Renal cortical epithelial cell (primary cell): ENCODE measurements at places on chromosomes 5 and 9. TPM values are rescaled to one million over a fixed set of nuclear protein-coding genes. Genes with fewer than 3 reads are reported as not detected.
A peak's percentile ranks its signal among the peaks of the same experiment; 100 is the strongest.

- DNase-seq = no peak
Observed at GRCh38 chr9:27924502-27924901, 351.2 kb upstream of the C9orf72 start.

DNA sequence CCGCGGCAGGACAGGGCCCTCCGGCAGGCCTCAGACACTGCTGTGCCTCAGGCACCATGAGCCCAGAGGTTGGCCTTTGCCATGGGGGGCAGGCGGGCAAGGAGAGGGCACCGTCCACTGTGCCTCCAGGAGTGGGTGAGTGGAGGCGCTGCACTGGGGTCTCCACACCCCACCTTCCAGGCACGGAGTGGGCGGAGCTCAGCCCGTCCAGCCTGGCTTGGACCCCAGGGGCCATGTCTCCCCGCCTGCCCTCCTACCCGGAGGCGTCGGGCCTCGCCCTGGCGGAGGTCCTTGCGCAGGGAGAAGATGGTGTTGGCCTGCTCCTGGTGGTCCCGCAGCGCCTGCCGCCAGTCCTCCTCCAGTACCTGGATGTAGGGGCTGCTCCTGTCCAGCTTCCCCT is 3.4 kb downstream of the CARD9 start:
- no peak for DNase-seq

DNA sequence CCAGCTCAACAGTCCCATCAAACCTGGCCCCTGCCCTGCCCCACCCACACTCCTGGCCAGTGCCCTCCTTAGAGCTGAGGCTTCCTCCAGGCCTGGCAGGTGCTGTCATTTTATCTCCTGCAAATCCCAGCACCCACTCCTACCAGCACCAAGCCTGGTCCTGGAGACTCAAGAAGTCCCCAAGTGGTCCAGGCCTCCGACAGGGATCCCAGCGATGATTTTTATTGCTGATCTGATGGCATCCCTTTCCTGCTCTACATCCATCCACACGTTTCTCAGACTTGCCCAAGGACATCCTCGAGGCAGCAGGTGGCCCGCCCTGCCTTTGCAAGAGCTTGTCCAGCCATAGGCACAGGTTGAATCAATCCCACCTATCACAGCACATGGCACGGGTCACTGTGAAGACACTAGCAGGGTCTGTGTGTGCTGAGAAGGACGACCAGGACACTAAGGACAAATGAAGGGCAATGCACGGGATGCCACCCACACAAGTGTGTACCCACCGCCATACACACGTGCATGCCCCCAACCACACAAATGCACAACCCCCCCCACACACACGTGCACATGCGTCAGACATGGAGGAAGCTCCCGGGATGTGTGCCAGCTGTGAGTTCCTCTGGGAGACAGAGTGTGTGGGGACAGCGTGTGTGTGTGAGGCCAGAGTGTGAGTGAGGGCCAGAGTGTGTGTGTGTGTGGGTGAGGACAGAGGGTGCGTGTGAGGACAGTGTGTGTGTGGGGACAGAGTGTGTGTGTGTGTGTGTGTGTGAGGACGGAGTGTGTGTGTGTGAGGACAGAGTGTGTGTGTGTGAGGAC is 62.4 kb upstream of the UBAC1 start:
- DNase-seq = no peak

DNA sequence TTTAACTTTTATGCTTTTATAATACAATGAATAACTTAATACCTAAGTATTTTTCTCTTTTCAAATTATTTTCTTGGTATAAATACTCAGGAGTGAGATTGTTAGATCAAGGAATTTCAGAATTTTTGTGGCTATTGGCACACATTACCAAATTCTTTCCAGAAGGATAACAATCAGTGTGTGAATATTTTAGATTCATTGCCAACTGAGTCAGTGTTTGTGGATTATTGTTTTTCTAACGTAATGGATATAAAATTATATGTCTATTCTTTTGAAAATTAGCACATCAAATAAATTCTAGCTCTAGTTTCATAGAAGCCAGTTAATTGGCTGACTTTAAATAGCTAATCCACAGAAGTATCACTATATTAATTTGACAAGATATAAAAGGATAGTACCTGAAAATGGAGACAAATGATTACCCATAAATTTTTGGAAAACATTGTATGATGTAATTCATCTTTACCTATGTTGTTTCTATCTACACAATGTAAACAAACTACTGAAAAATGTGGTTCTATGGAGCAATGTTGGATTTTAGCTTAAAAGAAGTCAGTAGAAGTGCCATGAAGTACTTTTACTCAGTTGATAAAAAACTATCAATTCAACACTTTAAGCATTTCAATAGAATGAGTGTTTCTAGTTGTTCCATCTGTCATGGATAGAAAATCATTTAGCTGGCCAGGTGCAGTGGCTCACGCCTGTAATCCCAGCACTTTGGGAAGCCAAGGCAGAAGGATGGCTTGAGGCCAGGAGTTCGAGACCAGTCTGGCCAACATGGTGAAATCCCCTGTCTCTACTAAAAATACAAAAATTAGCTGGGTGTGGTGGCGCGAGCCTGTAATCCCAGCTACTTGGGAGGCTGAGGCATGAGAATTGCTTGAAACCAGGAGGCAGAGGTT is 185.1 kb downstream of the ADAMTSL1 start:
- peak; percentile 77 for DNase-seq

GRCh38 chr9:114908104-114908622 is 22.2 kb downstream of the TNFSF8 start:
- peak; percentile 84 for DNase-seq

DNA sequence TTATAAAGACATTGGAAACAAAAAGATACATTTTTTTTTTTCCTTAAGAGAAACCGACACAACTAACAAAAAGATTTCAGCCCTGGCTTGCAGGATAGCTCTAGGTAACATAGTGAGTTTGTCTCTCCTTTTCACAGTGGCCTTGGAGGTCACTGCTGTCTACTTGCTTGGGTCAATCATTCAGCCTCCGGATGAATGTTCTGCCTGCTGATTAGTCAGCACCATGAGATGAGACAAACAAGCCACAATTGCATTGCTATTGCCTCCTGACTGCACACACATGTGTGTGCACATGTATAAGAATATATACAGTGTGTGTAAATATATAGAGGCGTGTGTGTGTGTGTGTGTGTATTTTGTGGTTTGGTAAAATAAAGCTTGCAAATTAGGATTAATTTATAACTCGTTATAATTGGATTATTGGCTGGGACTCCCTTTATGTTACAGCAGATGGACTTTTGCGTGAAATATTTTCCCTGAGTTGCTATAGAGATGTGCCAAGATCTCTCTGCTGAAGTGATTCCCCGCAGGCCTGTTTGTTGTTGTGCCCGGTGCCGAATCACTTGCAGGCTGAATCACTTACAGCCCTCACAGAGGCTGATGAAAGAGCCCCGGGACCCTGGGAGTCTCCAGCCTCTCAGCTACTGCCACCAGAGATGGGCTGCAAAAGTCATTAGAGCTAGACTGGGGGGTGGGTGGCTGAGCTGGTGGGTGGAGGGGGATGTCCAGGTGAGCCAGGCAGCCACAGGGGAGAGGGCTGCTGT is 161.2 kb downstream of the FGF18 start:
- peak; percentile 51 for DNase-seq

DNA sequence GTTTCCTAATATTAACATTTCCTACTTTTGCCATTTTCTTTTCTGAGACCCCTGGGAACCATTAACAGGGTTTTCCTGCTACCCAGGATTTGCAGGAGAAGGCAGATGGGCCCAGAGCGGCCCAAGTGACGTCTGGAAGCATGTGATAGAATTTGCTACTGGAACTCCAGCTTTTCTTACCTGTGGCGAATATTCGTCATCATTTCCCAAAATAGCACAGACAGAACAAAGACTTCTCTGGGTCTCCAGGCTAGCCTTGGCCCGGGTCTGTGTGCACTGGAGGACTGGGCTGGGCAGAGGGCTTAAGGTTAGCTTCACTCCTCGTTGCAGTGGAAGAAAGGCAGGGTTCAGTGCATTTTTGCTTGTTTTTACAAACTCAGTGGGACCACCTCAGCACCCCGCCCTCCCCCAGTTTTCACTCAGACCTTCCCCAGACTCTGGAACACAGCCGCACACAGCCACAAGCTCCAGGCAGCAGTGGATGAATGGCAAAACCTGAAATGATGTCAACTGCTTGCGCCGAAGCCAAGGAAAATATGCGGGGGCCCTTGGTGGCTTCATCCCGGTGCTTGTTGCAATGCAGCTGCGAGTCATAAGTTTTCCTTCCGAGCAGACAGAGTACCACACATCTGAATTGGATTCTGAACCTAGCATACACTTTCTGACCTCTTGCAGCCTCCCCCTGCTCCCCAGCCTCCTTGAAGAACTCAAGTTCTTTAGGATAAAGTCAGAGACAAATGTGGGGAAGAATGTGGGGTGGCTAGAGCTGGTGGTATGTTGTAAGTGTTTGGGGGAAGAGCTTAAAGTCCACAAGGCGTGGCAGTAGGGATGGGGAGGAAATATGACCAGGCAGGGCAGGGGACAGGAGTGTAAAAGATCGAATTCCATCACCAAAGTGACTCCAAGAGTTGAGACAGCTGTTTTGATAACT is 586.0 kb downstream of the CCDC171 start:
- DNase-seq = peak; percentile 28

DNA sequence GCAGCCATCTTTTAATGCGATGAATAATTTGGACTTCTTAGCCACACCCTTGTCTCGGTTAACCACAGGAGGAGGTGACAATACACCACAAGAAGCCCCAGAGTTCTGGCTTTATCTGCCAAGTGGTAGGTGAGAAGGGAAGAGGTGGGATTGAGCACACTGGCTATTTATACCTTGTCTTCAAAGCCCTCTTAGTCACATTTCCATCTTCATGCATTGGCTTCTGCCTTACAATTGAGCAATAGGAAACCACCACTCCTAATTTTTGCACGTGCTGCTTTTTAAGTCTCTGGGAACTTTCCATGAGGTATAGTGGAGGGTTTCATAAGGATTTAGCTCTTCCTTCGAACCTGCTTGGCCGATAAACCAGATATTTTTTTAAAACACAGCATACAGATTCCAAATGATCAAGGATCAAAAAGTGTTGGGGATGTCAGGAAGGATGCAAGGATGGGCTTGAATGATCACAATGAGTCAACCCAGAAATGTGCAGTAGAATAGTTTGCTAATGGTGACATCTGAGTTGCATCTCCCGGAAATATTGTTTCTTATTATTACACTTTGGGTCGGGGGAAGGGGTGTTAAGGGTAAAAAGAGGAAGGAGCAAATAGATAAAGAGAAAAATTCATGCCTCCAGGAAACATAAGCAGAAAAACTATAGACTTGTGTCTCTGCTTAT is 25.5 kb downstream of the PLAC8L1 start:
- DNase-seq = peak; percentile 44

DNA sequence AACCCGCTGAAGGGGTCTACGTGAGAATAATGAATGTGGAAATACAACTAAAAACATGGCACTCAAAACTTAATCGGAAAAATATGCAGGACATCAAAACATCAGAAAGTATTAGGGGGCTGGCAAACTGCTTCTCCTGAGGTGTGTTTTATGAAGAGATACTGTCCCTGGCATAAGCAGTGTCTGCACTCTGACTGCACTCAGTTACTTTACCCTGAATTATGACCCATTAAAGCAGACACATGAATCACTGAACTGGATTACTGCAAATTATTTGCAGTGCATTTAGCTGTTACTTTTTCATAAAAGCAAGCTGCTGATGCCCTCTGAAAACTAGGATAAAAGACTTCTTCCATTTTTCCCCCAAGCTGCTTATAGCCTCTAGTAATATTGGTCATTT is 164.9 kb downstream of the AP3B1 start:
- no peak for DNase-seq

DNA sequence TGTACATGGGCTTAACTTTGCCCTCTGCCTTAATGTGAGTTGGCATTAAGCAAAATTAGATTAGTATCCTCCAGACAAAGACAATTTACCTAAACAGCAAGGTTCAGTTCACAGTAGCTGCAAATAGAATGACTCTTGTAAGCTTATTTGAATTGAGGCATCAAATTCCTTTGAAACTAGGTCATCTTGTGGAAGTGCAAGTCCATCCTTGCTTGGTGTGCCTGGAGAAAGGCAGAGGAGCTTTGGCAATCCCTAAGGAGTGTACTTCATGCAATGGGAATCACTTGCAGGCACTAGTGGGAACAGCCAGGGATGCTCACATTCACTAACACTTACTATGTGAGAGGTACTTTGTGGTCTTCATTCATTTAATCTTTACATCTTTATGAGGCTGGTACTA is 118.3 kb downstream of the DRD1 start:
- no peak for DNase-seq

GRCh38 chr5:167296661-167297060 is 994.8 kb upstream of the WWC1 start:
- DNase-seq = peak; percentile 31

- peak; percentile 94 for DNase-seq
Observed at GRCh38 chr9:83130541-83130940, 67.6 kb upstream of the RASEF start.

GRCh38 chr5:120910629-120911028 is 446.5 kb downstream of the PRR16 start:
- no peak for DNase-seq

MSX2 gene
- total RNA-seq = 0.69 and 1.1 TPM in 2 replicates

SLC34A1 gene
- total RNA-seq = 0.05 TPM in 1 of 2 replicates, not detected in the other

GPR151 gene
- not detected in 2 replicates for total RNA-seq

SHB gene
- total RNA-seq = 36.6 and 37.3 TPM in 2 replicates

EGFL7 gene
- 3.8 and 19.4 TPM in 2 replicates for total RNA-seq

SLC23A1 gene
- total RNA-seq = 1.4 and 3.0 TPM in 2 replicates

DEPDC1B gene
- 5.7 and 17.9 TPM in 2 replicates for total RNA-seq

ZBED3 gene
- 0.69 and 13.4 TPM in 2 replicates for total RNA-seq

TLN1 gene
- 266 and 772 TPM in 2 replicates for total RNA-seq
